ENCODE measurements at places on chromosomes 1 and 21.

GRCh38 chr1:226659641-226660040, 79.4 kb downstream of the ITPKB start:
- no peak for DNase-seq

DNA sequence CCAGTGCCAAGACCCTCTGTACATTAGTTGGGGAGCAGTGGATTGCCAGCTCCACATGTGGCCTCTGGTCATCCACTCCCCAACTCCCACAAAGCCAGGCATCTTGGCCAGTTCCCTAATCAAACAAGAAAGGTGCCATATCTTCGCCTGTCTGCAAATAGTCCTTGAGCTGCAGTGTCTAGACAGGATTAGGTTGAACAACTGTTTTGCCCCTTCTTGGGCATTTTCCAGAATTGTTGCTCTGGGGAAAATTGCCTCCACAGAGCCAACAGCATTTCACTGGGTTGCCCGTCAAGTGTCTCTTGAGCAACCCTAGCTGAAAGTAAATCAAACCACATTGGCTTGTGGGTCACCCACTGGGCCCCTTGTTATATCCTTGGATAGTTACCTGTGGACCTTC, 109.3 kb downstream of the GDAP2 start:
- no peak for DNase-seq

DNA sequence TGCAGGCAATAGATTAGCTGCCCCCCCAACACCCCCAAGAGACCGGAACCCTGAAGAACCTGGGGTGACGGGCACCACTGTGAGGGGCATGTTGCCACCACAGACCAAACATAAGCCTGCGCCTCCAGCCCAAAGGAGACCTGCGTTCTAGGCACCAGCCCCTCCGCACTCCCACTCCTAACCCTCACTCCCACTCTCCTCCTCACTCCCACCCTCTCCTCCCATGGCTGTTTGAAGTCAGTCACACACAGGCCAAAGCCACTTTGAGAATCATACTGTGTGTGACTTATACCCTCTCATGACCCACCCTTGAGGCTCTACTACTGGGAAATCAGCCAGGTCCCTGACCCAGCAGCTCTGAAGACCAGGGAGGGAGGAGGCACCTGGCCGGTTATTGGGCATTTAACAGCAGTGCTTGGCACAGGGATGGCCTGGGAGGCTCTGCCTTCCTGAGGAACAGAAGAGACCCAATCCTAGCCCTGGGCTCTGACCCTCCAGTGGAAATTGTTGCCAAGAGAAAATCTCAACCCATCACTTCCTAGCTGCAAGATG, 43.5 kb downstream of the FBXO2 start:
- DNase-seq, result no peak

GRCh38 chr1:168755800-168756418, 26.9 kb upstream of the DPT start:
- no peak for DNase-seq

DNA sequence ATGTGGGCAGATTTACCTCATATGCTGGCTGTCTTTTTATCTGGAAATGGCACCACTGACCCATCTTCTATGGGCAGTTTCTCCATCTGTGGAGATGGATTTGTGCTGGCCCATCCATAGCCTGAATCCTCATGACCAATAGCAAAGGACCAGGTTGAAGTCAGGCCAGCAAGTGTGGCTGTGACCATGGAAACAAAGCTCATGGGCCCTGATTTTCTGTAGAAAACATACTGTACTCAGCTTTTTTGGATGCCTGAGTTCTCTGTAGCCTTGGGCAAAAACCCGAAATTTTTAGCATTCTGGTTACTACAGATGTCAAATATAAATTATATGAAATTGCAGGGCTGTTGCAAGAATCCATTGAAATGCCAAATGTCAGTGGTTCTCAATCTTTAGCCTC, 155.0 kb downstream of the PLXNA2 start:
- no peak for DNase-seq

DNA sequence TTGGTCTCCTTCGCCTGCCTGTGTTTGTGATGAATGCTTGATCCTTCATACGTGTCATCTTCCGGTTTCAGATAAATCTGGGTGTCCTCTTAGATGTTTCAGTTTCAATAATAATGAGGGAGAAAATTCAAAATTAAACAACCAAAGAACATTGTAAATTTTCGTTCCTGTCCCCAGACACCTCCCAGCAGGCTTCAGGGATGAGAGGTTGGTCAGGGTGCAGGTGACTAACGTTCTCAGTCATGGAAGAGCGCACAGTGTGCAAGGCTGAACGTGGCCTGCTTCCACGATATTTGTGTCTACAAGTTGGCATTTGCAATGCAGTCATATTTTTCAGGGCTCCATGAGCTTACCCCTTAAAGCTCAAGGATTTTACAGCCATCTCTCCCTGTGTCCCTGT, 147.1 kb upstream of the ARHGEF16 start:
- DNase-seq, result peak; percentile 36

- no peak for DNase-seq
These were observed 5.6 kb downstream of the ZBTB8B start for GRCh38 chr1:32470431-32470830.

GRCh38 chr1:22284236-22284635, 141.3 kb upstream of the WNT4 start:
- no peak for DNase-seq

GRCh38 chr1:230280906-230281413, 145.2 kb downstream of the PGBD5 start:
- no peak for DNase-seq

- DNase-seq, result no peak
These were observed 49.7 kb upstream of the LMO4 start for GRCh38 chr1:87278825-87279535.

DNA sequence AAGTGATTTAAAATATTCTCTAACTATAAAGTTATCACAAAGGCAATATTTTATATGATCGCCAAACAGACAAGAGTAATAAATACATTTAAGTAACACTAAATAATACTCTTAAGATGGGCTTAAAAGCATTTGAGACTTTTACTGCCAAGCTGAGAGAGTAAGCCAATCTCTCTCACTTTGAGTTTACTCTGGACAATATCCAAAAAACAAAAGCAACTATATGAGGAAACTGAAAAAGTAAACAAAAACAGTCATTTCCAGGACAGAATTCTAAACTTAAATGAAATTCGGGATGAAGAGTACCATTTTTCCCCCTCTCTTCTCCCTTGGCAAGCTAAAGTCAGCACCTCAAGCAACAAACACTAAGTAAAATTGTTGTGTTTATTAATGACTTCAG, 173.2 kb downstream of the COP1 start:
- no peak for DNase-seq

GRCh38 chr1:13478692-13479091, 35.1 kb downstream of the LRRC38 start:
- no peak for DNase-seq

- DNase-seq, result no peak
These were observed 16.1 kb upstream of the CCDC27 start for GRCh38 chr1:3736131-3736561.

GRCh38 chr1:110783292-110783918, 89.5 kb upstream of the CD53 start:
- peak; percentile 50 for DNase-seq

GRCh38 chr1:54421101-54421504, 14.9 kb upstream of the SSBP3 start:
- DNase-seq, result no peak

GRCh38 chr1:2867861-2868260, 66.4 kb upstream of the TTC34 start:
- DNase-seq, result no peak

Measured in ACHN (cell line).